ENCODE measurements at places on chromosomes 2 and 18. TPM values are rescaled to one million over a fixed set of nuclear protein-coding genes. Genes with fewer than 3 reads are reported as not detected.

DNA sequence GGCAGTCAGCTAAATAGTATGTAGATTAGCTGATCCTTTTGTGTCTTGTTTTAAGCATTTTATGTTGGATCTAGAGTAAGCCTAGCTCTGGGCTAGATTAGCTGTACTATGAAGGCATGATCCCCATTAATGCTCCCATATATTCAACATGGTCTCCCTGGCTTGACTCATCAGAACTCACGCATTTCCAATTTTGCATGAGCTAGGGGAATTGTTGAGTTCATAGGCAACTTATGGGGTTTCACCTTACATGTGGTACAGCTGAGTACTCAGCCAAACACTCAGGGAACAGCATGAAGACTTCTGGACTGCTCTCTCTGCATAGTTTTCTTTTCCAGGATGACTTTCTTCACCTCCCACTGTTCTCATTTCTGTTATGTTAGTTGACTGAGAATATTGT is 248.2 kb downstream of the TMX3 start:
- no peak for DNase-seq

DNA sequence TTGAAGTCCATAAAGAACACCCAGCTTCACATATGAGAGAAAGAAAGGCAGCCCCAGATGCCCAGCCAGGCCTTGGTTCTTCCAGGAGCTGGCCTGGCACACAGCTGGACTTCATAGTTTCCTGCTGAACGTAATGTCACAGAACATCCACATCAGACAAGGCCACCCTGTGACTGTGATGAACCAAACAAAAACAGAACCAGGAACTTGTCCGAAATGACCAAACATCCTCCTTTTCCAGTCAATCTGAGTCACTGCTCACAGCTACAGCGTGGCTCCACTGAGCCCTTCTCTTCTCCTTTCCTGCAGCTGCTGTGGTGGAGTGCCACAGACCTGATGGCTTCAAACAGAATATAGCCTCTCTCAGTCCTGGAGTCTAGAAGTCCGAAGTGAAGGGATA is 45.4 kb upstream of the PAPOLG start:
- no peak for DNase-seq

DNA sequence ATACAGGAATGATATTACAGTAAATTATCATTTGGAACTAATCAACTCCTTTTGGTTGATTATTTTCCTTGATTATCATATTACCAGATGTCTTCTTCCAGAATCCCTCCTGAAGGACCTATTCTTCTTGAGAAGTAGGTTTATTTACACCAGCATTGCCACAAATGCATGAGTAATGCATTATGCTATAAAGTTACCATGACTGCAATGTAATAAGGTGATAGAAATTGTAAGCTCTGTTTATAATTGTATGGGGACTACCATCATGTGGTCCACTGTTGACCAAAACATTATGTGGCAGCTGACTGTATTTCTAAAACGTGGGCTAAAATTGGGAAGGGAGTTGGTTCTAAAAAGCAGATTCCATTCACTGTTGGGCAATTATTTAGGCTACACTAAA is 602.2 kb downstream of the NYAP2 start:
- DNase-seq, result no peak

CGREF1 gene
- 15.8 TPM for total RNA-seq

DNA sequence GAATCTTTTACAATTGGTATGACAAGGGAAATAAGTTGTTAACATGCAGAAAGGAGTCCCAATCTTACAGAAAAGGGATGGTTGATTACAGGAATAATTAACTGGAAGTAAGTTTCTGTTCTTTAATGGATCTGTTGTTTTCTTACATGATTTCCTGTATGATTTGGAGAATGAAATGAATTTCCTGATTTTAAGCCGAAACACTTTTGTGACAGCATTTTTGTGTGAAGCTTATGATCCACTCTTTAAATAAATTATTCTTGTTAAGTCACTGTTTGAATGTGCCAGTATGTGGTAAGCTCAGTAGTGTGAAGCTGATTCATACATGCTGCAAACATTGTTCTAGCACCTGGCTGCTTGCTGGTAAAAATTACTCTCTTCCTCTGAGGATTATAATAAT is 516.2 kb downstream of the DCDC2C start:
- no peak for DNase-seq

- no peak for DNase-seq
Observed at GRCh38 chr2:212672186-212672585, 133.6 kb upstream of the ERBB4 start.

- no peak for DNase-seq
Observed at GRCh38 chr2:82795446-82795845, 1663.6 kb downstream of the SUCLG1 start.

DNA sequence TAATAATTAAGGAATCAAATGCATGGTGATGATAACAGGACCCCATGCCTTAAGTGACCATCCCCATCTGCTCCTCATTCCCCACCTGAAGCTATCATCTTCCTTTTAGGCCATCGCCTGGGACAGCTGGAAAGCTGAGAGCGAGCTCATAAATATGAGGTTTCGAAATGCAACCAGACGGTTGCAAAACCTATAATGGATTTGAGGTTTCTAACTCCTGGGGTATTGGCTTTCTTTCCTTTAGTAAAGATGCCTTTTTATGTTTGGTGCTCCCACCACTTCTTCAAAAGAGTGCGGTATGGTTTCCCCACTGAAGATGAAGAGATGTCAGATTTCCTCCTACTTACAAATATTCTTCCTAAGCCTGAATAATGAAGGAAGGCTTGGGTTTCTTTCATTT is 1589.5 kb upstream of the PIK3C3 start:
- no peak for DNase-seq

PTPN4 gene
- 32.9 TPM for total RNA-seq

LAMA3 gene
- 0.07 TPM for total RNA-seq

DNA sequence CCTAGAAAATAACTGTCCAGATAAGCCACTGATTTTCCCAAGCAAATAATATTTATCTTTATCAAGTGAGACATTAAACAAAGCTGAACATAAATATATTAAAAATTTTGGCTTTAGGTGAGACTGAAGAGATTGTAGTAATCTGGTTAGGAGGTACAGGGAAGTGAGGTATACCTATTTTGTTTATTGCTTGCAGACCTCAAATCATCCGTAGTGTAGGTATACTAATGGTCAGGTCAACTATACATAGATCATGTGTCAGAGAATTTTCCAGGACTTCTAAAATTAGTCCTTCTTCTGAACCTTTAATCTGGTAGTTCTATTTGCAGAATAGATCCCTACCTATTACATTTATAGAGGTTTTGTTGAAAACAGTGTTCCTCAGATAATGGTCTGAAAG is 41.5 kb downstream of the SP140 start:
- DNase-seq, result no peak

- no peak for DNase-seq
Observed at GRCh38 chr2:62631160-62632085, 74.1 kb upstream of the EHBP1 start.

GRCh38 chr2:183229386-183229785 is 105.1 kb downstream of the NUP35 start:
- no peak for DNase-seq

DNA sequence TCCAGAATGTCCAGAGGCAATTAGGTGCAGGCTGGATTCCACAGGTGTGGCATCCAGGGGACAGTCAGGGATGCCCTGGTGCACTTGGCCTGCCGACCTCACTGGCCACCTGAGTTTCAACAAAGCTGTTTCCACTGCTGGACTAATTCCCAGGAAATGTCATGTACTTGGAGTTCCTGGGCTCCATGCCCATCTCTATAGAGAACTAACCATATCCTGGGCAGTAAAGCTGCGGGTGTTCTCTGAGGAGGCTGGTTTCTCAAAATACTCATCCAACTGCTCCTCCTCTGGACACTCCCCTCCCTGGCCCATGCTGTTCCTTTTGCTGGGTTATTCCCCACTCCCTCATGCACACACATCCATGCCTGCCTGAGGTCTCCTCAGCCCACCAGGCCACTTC is 161.9 kb upstream of the SKOR2 start:
- no peak for DNase-seq

All from activated naive CD4-positive, alpha-beta T cell treated with anti-CD3 and anti-CD28 coated beads, Interleukin-2, amount 50 U/mL, for 72 hours (primary cell).